Activated CD4-positive, alpha-beta T cell treated with anti-CD3 and anti-CD28 coated beads, Interleukin-2, amount 10 ng/mL, durations not matched to agents 7 days and 5 days (primary cell): ENCODE measurements at places on chromosomes 6 and 20.
A peak's percentile ranks its signal among the peaks of the same experiment; 100 is the strongest.

GRCh38 chr6:148700741-148701311 lies 46.0 kb upstream of the UST start:
- peak; percentile 53 for DNase-seq

DNA sequence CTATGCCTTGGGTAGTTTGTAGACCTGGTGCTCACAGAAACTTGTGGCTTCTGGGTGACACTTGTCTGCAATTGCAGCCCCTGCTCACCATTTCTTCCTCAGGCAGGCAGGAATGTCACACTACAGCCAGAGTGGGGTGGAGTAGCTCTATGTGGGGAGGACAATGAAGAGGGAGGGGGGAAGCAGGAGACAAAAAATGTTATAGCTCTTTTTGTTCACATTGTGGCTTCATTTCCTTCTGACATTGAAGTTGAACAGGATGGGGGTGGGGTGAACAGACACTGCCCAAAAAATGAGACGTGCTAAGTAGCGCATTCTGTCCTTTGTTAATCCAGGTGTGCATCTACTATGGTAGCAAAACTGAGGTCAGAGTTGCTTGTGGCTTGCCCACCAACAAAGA lies at the start of gene THEMIS:
Gene THEMIS, minus strand, starts transcription at position 124 of the 400 bp plus-strand sequence. CDS start 126 bp downstream, outside the sequence.
- peak; percentile 78 for DNase-seq

GRCh38 chr6:34657307-34657978 lies 39.1 kb downstream of the ILRUN start:
- DNase-seq: peak; percentile 28

DNA sequence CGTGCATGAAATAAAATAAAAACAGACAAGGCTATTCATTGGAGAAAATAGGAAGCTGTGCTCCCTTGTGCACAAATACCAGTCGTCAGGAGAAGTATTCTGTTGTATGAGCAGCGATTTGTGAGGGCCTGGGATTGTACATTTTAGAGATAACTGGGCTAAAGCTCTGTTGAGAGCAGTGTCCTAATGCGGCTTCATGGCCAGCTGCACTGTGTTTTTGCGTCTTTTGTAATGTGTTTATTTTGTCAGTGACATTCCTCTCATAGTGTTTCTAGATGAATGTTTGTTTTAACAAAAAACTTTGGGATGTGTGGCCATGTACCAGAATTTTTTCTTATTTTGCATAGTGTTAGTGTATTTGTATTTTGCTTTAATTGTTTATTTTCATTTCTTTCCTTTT lies 14.8 kb downstream of the ERMARD start:
- DNase-seq: no peak

- no peak for DNase-seq
Measured at GRCh38 chr20:44442298-44443070, 33.2 kb upstream of the TTPAL start.

GRCh38 chr20:58098571-58098970 lies 129.9 kb downstream of the ANKRD60 start:
- no peak for DNase-seq

- DNase-seq: no peak
Measured at GRCh38 chr6:169156108-169156792, 97.4 kb downstream of the THBS2 start.

DNA sequence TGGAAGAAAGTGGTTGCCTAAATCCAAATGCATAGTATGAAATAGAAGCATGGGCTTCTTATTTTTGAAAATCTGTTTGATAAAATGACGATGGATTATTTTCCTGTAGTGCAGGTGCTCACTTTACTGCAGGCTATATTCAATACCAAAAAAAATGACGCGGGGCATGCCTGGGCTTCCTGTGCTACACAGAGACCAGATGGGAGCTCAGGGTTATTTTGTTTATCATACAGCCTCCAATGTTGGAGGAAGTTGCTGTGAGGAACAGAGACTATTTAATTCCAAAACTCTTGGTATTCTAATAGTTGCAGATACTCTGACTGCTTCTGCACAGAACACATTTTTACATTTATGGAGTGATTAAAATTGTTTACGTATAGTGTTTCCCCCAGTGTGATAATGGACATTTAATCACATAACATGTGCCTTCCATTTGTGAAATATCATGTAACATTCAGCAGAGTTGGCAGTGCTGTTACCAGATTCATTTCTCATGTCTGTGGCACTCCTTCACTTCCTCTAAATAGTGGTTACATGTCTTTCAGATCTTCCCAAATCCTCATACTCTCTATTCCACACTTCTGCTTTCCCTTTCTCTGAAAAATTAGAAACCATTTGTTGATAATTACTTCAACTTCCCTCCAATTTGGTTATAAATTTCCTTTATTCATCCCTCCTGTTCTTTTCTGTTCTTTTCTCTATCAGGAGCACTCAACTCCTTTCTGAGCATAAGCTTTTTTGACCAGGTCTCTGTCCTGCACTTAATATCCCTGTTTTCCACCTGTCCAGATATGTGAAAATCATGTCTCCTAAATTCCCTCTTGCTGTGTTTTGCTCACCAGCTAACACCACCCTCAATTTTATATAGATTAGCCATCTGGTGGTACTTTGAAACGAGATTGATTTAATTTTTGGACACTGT lies 121.6 kb downstream of the ADGRB3 start:
- DNase-seq: no peak

DNA sequence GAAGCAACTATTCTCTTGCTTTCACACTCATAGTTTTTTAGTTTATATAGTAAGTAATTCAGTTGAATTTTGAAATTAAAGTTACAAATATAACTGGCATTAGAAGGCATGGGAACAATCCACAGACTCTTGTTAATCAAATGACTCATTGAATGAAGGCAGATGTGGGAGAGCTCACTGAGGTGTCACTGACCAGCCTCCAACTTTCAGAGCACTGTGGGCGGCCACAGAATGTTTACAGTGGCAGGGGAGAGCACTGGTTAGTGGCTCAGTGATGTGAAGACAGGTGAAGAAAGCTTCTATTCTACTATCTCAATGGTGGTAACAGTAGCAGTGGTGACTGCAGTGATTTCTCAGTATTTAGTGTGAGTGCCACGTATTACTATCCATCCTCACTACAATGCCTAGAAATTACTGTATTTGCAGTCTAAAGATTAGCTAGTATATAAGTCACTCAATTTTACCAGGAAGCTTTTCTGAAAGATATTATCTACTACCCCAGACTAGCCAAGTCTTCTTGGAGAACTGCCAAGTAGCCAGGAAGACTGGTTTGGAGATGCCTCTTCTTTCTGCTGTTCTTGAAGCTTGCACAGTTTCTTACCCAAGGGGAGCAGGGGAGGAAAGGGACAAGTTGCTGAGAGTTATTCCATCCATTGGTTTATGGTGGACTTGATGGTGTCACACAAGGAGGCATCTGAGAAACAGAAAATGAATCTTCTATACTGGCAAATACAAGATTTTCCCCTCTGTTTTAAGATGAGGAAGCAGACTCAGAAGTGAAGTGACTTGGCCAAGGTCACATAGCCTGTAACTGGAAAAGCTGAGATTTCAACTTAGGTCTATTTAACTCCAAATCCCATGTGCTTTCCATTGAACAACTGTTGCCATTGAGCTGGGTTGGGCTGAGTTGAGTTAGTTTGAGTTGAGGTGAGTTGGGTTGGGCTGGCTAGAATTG lies 231.2 kb downstream of the ANKRD60 start:
- DNase-seq: no peak

GRCh38 chr20:38893565-38894090 lies 32.6 kb upstream of the FAM83D start:
- DNase-seq: peak; percentile 74

- no peak for DNase-seq
Measured at GRCh38 chr6:109088995-109089394, 5.7 kb downstream of the SESN1 start.

GRCh38 chr6:28349344-28349891 lies 329 bp upstream of the ZKSCAN3 start:
- DNase-seq: no peak
